ENCODE measurements at places on chromosomes 3 and 15.
A peak's percentile ranks its signal among the peaks of the same experiment; 100 is the strongest.

GRCh38 chr3:182895513-182896112, 84.7 kb downstream of the DCUN1D1 start:
- no peak for DNase-seq

- no peak for DNase-seq
Observed at GRCh38 chr3:129445471-129445870, 5.4 kb downstream of the IFT122 start.

DNA sequence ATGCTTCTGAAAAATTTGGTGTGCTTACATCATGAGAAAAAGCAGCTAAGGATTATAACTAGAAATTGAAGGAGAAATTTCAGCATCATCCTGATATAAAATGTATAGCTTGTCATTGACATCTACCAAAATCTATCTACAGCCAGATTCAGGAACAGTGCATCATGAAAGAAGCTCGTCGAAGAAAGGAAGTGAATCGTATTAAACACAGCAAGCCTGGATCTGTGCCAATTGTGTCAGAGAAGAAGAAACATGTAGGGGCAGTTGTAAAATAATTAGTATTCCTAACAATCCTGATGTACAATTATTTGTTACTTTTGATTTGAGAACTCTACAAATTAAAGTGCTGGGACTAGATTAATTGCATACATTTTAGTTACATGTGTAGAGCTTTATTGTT, 37.2 kb downstream of the AP4E1 start:
- DNase-seq: no peak

DNA sequence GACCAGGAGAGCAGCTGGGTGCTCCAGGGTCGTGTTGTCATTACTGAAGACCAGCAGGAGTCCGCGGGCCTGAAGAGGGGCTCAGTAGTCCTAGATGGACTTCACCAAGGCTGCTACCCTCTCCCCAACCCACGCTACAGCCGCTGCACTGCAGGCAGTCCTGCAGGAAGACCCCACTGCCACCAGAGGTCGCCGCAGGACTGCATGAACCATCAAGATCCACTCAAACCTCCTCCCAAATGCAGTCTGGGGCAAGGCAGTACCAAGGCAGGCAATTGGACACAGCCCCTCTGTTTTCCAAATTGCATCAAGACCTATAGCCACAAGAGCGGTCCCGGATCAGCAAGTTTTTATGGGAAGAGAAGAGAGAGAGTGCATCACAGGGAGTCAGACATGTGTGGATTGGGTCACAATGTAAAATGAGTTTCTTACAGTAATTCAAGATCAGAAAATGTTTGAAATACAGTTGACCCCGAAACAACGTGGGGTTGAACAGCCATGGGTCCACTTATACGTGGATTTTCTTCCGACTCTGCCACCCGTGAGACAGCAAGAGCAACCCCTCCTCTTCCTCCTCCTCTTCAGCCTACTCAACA, 46.7 kb downstream of the DZIP1L start:
- peak; percentile 62 for DNase-seq

DNA sequence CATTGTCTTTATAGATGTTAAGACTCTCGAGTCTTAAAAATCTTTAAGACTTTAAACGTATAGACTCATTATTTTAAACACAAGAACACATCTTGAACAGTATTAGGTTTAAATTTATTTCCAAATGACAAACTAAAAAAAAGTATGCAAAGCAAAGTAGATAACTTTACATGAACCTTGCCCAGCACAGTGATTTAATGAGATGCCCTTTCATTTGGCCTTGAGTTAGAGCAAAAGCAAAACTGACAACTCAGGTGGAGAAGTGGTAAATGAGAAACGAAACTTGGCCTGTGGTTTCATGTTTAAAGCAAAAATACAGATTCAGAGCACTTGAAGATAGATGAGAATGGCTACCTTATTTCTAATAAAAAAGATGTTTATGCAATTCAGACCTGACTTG, 8.6 kb downstream of the GPR15 start:
- DNase-seq: no peak

- DNase-seq: no peak
Observed at GRCh38 chr3:192352142-192352541, 375.2 kb downstream of the FGF12 start.

- no peak for DNase-seq
Observed at GRCh38 chr3:194250098-194251002, 100.8 kb downstream of the CPN2 start.

DNA sequence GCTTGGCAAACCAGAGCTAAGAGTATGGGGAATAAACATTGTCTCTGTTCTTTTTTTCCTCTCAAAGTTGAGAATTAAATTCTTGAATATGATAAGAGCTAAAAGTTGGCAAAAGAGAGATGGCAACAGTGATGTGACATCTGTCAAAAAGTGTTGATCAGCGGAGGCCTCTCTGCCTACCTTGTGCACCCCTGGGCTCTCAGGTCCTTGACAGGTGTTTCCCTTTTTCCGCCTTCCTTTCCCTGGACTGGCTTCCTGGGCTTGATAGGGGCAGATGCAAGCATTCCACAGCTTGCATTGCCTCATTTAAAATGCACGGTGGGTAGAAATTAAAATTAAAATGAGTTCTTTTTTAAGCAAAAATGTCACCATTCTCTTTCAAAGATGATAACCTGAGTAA, 84.2 kb downstream of the NSUN3 start:
- DNase-seq: no peak

DNA sequence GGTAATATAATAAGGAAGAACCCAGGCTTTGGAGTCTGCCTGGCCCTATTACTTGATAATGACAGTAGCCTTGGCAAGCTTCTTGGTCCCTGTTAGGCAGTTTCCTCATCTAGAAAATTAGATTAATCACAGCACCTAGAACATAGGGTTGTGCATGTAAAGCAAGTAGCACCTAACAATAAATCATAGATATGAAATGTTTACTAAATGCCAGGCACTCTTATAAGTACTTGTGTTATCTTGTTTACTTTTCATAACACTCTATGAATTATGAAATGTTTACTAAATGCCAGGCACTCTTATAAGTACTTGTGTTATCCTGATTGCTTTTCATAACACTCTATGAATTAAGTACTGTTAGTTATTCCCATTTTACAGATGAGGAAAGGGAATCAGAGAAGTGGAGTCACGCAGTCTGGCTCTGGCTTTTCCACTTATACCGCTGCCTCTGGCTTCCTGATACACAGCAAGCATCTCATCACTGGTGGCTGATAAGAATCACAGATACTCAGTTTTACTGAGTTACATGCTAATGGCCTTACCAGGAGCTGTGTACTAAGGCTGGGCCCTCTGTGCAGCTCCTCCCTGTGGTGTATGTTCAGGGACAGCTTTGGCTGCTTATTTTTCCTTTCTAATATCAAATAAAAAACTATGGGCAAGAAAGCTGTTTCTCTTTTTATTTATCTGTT, 123.4 kb downstream of the FEZF2 start:
- DNase-seq: no peak

Data from stimulated activated CD4-positive, alpha-beta T cell treated with anti-CD3 and anti-CD28 coated beads, Interleukin-12 subunit alpha, Interleukin-12 subunit beta, amount 100 ng/mL, for 24 hours (primary cell).